Activated CD4-positive, alpha-beta T cell treated with anti-CD3 and anti-CD28 coated beads for 1 hour (primary cell): ENCODE measurements at places on chromosomes 5 and 9.

GRCh38 chr5:147507480-147508126 is 2.3 kb downstream of the DPYSL3 start:
- DNase-seq: no peak

GRCh38 chr9:124767821-124768220 is 3.3 kb downstream of the NR6A1 start:
- no peak for DNase-seq

- DNase-seq: no peak
Measured at GRCh38 chr5:131986161-131986912, 25.1 kb downstream of the ACSL6 start.

DNA sequence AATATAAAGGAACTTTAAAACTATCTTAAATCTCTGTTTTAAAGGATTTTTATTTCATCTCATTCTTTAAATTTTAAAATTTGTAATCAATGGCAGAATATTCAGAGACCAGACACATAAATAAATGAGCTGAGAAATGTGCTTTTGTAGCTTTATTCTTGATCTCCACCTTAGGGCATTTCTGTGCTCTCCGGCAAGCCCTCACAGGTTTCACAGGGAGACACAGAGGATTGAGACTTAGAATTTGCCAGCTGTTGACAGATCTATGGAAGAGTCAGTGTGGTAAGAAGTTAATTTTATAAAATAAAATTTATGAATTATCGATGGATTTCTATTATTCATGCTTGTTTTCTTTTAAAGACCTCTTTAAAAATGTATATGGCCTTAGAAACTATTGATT is 206.8 kb downstream of the CD180 start:
- DNase-seq: no peak

DNA sequence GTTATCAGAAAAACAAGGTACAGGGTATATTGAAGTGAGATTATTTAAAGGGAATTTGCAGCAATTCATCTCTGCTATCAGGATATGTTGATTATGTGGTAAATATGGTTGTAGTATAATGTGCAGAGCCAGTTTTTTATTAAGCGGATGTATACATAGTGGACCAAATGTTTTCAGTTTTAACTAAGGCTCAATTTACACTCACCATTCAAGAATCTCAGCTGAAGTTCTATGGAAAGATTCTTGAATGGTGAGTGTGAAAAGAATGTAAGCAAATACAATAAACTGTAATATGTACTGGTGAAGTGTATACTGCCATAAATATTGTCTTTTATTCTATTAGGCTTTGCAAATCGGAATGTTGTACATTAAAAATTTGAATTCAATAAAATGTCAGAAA is 895.9 kb upstream of the CDH10 start:
- DNase-seq: no peak

DNA sequence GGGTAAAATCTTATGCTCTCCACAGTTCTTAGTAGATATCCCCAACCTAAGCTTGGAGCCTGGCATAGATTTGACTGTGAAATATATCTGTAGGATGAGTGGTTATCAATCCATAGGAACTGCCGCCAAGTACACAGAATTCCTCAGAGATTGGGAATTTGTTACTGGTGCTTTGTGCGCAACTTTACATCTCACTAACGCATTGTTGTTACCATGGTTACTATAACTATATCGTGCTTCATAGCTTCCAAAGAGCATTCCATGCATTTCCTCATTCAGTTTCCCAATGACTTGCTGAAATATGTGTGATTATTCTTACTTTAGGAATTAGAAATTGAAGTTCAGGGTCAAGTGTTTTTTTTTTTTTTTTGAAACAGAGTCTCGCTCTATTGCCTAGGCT is 9.5 kb upstream of the GGTA1 start:
- no peak for DNase-seq

- DNase-seq: no peak
Measured at GRCh38 chr5:68224509-68225187, 9.1 kb downstream of the PIK3R1 start.

- DNase-seq: no peak
Measured at GRCh38 chr5:142446131-142446959, 121.5 kb upstream of the SPRY4 start.

- DNase-seq: no peak
Measured at GRCh38 chr5:177523711-177524538, 7.2 kb upstream of the DDX41 start.

DNA sequence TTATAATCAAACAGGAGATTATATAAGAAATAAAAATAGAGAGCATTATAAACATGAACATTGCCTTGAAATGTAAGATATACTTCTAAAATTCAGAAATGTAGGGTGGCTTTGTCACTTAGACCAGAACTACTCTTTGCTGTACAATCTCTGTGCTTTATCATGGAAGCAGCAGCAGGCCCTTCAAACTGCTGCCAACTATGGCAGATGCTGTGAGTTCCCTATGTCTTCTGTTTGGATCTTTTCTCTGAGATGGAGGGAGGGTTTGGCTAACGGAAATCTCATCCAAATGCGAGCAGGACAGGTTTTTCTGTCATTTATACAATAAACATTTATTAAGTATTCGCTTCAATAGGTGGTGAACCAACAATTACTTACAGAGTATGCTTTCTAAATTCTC is 34.8 kb upstream of the RICTOR start:
- no peak for DNase-seq

DNA sequence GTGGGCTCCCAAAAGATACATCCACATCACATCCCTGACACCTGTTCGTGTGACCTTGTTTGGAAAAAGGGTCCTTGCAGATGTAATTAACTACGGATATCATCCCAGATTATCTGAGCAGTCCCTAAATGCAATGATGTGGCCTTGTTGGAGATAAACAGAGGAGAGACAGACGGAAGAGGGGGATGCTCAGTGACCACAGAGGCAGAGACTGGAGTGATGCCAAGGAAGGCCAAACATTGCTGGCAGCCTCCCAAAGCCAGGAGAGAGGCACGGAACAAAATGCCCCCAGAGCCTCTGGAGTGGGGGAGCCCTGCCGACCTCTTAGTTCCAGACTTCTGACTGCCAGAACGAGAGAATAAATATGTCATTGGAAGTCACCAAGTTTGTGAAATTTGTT is 15.0 kb upstream of the VAV2 start:
- no peak for DNase-seq

GRCh38 chr5:103207653-103208052 is 50.9 kb upstream of the MACIR start:
- no peak for DNase-seq

- DNase-seq: no peak
Measured at GRCh38 chr5:11514705-11515432, 389.4 kb downstream of the CTNND2 start.

GRCh38 chr5:178768371-178769260 is 38.2 kb upstream of the ZNF354A start:
- DNase-seq: no peak

DNA sequence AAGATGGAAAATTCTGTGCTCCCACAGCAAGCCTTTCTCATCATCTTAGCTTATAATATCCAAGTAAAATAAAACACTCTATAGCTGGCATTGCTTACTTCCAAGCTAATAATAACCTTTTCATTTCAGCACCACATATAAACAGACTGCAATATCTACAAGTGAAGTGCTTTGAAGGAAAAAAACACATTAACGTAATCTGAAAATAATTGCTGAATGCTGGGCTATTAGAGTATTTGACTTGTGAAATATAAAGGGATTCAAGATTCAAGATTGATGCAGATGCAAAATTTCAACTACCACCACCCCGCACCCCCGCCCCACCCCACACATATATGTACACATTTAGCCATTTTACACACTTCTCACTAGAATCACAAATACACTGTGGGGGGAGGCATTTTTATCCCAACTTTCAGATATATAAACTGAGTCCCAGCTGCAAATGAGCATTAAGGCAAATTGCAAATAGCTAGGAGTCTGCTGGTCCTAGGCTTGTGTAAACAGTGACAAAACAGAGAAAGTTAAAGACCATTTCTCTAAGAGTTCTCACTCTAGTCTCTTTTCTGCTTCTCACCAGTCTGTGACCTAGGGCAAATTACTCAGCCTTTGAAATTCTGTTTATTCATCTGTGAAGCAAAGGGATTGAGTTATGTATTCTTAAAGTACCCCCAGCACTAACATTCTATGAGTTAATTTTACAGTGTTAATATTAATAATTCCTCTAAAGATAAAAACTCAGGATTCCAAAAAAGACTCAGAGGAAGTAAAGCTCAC is 489.4 kb downstream of the PRELID2 start:
- no peak for DNase-seq

- no peak for DNase-seq
Measured at GRCh38 chr9:105281272-105281671, 36.8 kb downstream of the SLC44A1 start.

DNA sequence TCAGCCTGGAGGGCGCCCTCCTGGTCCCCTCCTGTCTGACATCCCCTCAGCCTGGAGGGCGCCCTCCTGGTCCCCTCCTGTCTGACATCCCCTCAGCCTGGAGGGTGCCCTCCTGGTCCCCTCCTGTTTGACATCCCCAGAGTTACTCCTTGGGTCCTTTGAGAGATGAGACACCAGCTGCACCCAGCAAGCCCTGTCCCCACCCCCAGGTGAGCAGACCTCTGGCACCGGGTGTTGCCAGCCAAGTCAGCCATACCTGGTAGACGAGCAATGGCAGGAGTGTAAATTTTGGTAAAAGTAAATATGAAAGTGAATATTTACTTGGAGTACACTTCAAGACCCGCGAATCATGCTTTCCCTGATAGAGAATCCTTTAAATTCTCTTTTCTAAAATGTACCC is 25.4 kb downstream of the EXOC3 start:
- DNase-seq: no peak

DNA sequence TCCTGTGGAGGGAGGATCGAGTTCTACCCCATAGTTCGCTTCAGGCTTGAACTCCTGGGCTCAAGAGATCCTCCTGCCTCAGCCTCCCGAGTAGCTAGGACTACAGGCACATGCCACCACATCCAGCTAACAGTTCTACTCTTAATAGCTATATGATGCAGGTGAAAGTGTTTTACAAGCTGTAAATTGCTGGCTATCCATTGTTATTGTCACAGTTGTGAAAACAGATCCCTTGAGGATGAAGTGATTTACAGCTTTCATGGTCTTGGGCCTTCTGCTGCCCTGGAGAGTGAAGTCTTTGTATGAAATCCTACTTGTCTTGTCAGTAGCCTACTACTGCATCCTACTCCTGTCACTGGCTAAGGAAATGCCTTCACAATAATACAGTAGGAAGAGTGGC is 48.0 kb downstream of the GRAMD2B start:
- no peak for DNase-seq

DNA sequence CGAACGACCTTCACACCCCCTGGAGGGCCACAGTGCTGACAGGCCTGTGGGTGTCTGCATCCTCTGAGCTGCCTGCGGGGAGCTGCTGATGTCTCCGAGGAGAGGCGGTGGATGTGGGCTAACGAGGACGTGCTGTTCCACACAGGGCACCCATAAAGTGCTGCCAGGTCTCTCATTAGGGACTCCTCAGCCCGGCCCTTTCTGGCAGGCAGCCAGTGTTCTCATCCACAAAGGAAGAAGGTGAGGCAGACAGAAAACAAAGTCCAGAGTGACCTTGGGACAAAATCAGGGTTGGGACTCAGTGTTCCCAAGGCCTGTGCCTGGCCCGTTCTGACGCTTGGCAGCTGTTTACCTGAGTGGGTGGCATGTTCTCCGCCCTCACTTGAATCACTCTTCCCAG is 29.3 kb downstream of the CARTPT start:
- DNase-seq: no peak

GRCh38 chr5:22780756-22781155 is 72.4 kb downstream of the CDH12 start:
- no peak for DNase-seq

DNA sequence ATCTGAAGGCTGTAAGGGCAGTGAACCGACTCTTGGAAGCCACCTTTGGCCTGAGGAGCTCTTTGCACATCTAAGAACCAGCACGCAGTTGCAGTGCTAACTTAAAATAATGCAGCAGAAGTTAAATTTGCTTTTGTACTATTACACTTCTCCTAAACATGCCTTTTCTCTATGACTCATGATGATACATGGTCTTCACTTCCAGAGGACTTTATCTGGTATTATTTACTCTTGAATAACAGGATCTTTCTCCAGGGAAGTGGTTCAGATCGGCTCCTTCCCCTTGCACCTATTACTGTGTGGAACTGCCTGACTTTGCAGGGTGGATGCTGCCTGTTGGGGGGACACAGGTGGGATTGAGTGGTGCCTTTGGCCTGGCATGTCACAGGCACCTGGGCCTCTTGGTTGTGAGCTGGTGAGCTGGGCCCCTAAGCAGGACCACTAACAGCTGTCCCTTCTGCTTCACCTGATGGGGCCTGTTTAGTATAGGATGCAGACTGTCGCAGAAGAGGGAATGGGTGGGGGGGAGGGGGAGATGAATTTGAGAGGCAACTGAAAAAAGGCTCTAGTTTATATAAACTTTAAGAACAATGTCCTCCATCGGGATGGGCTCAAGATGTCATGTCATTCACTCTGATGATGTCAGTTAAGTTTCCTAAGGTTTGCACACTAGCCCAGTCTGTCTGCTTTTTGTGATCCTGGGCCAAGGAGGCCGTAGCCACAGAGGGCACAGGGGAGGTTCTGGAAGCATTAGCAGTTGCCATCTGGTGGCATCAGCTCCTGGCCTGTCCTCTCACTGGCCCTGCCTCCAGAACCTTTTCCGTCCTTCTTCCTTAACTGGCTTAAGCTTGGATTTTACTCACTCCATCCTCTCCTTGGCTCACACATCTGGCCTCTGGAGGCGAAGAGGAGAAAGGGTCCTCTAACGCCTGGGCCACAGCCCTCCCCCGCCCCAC is 33.9 kb upstream of the GABBR2 start:
- no peak for DNase-seq

DNA sequence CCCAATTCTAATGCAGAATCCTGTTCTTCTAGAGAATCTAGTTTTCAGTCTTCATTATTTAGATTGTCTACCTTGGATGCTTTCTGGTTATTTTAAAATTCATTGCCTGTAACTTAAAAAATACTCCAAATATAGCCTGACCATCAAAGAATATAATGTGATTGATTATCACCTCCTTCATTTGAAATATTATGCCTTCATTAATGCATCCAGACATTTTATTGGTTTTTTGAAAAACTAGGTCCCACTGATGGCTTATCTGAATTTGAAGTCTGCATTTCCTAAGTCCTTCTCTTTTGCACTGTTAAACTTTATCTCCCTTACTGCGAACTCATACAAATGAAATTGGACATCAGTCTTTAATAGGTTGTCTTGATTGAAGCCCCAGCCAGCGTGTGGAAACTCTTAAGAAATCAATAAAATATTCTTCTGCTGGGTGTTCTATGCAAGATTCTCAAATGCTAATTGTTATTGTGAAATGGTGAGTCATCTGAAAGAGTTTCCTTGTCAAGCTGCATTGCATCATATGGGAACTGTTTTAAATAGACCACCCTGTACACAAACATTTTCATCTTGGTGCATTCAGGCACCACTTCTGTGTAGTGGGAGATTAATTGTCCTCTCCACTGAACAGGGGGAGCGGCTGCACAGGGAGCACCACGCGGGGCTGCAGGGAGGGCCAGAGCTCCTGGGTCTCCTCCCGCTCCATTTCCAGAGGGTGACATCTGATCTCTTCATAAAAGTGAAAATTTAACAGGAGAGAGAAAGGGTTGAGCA is 92.3 kb upstream of the FANCC start:
- DNase-seq: no peak

GRCh38 chr9:95813923-95814322 is 61.6 kb upstream of the ERCC6L2 start:
- DNase-seq: no peak

- peak; percentile 65 for DNase-seq
Measured at GRCh38 chr9:34380511-34381315, 4.0 kb upstream of the MYORG start.

GRCh38 chr9:125430161-125431011 is 168.8 kb downstream of the GAPVD1 start:
- no peak for DNase-seq
